ENCODE measurements at places on chromosomes 6 and 20.

DNA sequence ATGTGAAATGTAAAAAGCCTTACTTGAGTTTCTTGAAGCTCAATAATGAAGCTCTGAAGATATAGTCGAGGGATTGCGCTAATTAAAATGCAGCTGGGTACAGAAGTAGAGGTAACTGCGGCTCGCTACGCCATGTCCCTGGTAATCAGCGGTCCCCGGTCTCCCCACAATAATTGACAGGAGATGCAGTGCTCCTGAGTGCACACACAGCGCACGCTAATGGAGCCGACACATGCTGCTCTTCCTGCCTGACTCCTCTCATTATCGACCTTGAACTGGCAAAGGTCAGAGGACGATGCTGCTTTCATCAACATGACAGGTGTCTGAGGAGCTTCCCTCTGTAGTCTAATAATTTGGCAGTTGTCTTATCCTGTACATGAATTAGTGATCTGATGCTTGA, 365.9 kb downstream of the RNF144B start:
- DNase-seq, result no peak

GRCh38 chr20:916125-916799, at the start of gene ANGPT4:
Gene ANGPT4 (minus strand): TSS chr20:916334. CDS start chr20:916214, 120 bp downstream.
- DNase-seq, result no peak

GRCh38 chr6:162821102-162821501, 93.3 kb downstream of the PACRG start:
- DNase-seq, result no peak

GRCh38 chr20:46985671-46986070, 91.0 kb downstream of the EYA2 start:
- DNase-seq, result no peak

DNA sequence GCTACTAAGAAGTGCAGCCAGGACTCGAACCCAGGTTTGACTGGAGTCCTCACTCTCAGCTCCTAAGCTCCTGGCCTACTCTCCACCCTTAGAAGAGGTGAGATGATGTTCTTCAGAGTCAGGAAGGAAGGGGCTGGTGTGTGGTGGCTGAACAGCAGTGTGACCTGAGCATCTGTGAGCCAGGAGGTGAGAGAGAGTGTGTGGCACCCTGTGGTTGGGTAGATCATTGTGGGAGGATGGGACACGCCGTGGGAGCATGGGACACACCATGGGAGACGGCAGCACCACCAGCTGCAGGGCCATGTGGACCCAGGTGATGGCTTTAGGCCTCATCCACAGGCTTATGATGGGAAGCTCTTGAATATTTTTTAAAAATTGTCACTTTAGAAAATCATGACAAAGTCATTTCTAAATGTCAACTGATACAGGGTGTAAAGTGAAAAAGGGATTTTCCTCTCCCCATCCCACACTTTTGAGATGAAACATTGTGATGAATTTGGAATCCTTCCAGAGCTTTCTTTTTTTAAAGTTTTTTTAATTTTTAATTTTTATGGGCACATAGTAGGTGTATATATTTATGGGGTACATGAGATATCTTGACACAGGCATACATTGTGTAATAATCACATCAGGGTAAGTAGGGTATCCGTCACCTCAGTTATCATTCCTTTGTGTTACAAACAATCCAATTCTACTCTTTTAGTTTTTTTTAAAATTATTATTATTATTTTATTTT, 31.6 kb downstream of the SRC start:
- DNase-seq, result peak; percentile 67

- no peak for DNase-seq
Observed at GRCh38 chr6:7041511-7042026, 66.2 kb upstream of the RREB1 start.

DNA sequence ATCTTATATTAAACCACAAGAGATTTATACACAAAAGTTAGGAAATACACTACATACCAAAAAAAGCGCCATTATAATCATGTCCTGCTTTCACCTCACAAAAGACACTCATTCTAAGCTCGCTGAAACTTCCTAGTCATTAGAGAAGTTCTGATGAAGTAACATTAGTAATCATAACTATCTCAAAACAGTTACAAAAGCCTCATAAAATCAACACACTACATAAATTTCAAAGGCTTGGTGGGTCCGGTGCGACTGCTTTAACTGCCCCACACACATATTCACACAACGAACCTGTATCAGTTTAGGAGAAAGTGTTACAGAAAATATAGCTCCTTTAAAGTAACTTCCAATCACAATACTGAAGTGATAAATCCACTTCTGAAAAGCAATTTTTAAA, 1.9 kb downstream of the PHIP start:
- no peak for DNase-seq

GRCh38 chr6:97812940-97813339, 529.9 kb upstream of the MMS22L start:
- no peak for DNase-seq

DNA sequence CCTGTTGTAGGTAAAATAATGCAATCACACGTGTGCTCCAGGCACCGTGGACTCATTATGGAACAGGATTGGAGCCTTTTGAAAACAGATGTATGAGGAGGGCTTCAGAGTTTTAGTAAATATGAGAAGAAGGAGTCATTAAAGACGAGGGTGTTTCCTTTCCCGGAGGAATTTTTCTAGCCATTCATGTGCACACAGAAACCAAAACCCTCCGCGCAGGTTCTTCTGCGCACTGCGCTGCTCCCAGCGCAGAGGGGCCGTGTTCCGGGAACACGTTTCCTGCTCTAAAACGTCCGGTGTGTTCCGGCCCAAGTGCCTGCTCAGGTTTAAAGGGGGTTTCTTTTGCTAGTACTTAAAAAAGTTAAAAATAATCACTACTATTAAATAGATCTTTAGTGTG, 11.6 kb downstream of the GPR31 start:
- DNase-seq, result no peak

GRCh38 chr6:140697585-140697984, 1323.1 kb upstream of the CITED2 start:
- DNase-seq, result no peak

- DNase-seq, result no peak
Observed at GRCh38 chr6:72856801-72857200, 234.9 kb downstream of the KCNQ5 start.

- DNase-seq, result no peak
Observed at GRCh38 chr6:57224769-57225515, 2.8 kb upstream of the RAB23 start.

- DNase-seq, result no peak
Observed at GRCh38 chr6:139852488-139853140, 478.2 kb upstream of the CITED2 start.

DNA sequence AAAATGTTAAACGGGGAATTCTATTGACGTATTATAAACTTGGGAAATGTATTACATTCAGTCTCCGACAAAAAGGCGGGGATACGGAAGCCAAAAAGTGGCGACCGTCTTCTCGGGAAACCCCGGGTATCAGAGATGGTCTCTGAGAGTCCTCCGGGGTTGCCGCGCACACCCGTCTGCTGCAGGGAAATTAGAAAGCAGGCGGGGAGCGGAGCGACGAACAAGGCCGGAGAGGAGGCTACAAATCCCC, 1.5 kb downstream of the SALL4 start:
- DNase-seq, result peak; percentile 81

DNA sequence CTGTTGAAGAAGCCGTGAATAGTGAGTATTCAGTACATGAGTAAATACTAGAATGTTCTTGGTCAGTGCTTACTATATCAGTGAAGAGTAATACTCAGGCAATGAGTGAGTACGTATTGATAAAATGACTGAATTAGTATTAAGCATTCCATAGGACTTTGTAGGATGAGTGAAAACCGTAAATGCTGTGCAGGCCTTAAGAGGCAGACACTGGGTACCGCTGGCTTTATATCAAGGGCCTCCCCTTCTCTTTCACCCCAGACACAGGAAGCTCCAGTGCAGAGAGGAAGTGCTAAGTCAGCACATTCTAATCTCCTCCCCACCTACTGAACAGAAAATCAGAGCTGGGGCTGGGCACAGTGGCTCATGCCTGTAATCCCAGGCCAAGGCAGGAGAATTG, 24.2 kb downstream of the POFUT1 start:
- no peak for DNase-seq

GRCh38 chr6:150887978-150888563, 22.6 kb downstream of the MTHFD1L start:
- DNase-seq, result no peak

- DNase-seq, result no peak
Observed at GRCh38 chr6:89818977-89819335, 638 bp downstream of the MDN1 start.

DNA sequence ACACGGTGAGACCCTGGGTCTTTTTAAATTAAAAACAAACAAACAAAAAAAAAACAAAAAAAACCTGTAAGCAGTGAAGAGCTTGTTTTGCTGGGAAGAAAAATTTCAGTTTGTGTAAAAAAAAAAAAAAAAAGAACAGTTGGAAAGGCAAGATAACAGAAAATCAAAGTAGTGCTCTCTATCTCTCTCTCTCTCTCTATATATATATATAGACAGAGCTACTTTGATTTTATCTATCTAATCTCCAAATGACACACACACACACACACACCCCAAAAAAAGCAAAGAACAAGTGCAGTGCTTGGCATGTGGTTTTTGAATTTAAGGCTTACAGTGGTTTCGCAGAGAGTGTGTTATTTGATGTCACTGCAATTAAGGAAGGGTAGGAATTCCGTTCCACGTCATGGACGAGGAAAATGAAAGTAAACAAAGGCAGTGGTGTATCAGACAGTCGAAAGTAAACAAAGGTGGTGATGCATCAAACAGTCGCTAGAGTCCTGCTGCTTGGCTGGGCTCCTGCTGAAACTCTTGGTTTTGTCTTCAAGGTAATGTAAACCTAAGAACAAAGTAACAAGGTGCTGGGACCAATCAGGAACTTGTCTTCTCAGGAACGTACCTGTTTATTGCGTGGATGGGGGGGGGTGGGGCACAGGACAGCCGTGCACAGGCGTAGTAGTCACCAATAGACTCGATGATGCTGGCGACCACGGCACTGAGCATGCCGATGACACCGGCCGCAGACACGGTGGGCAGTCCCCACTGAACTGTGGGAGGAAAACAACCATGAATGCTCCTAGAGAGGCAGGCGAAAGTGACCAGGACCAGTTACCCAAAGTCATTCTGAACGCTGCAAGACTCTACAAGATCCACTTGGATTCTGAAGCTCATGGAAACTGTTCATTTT, 131.8 kb downstream of the SLC23A2 start:
- no peak for DNase-seq

- no peak for DNase-seq
Observed at GRCh38 chr20:10059006-10059405, 24.2 kb downstream of the ANKEF1 start.

- no peak for DNase-seq
Observed at GRCh38 chr20:62217913-62218773, 1.9 kb downstream of the HRH3 start.

- no peak for DNase-seq
Observed at GRCh38 chr6:8642131-8642530, 206.8 kb upstream of the SLC35B3 start.

DNA sequence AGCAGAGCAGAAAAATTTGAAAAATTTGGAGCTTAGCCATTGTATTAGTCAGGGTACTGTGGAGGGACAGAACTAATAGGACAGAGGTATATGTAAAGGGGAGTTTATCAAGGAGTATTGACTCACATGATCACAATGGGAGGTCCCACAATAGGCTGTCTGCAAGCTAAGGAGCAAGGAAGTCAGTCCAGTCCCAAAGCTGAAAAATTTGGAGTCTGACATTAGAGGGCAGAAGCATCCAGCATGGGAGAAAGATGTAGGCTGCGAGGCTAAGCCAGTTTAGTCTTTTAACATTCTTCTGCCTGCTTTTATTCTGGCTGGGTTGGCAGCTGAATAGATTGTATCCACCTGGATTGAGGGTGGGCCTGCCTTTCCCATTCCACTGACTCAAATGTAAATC, 82.0 kb downstream of the SMPDL3A start:
- DNase-seq, result no peak

GRCh38 chr20:54510541-54511129, 35.2 kb downstream of the DOK5 start:
- DNase-seq, result no peak

GRCh38 chr6:169189686-169190085, 64.0 kb downstream of the THBS2 start:
- DNase-seq, result no peak

- no peak for DNase-seq
Observed at GRCh38 chr6:45709781-45710220, 305.9 kb downstream of the CLIC5 start.

DNA sequence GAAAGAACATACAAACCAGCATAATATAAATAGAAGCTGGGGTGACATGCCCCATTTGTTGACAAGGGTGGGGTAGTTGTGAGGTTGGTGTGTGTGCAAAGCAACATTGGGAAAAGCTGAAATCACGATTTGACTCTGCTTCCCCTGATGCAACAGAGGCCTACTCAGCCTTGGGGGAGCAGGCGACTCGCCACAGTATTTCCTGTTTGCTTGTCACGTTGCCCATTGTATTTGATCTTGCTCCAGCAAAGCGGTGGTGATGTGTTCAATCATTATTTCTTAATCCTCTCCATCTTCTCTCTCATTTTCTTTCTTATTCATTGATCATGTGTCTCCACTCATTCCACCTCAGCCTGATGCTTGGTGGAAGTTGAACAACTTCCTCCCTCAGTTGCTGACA, 165.8 kb upstream of the CITED2 start:
- DNase-seq, result no peak

- no peak for DNase-seq
Observed at GRCh38 chr6:91081452-91082067, 494.7 kb upstream of the MAP3K7 start.

- no peak for DNase-seq
Observed at GRCh38 chr6:108211671-108212070, 45.8 kb downstream of the NR2E1 start.

GRCh38 chr6:52535711-52536423, 41.0 kb downstream of the TRAM2 start:
- DNase-seq, result no peak

GRCh38 chr20:48681873-48682426, 145.8 kb downstream of the PREX1 start:
- no peak for DNase-seq

DNA sequence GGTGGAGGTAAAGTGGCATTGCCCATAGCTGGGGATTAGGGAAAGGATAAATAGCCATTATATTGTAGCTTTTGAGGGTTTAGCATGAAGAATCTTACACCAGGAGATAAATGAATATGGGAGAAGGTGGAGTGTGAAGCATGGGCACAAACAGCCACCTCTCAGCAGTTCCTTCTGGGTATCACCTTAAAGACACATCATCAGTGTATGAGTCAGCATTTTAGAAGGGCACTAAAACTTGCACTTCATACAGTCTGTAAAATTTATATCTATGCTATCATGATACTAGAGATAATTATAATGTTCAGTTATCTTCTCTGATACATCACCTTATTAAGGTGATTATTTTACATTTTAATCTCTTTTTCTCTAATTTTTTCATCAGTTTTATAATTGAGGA, 25.3 kb downstream of the SLC35A1 start:
- DNase-seq, result no peak

Measured in RWPE2 (cell line).